ENCODE measurements at places on chromosomes 7 and 10.

DNA sequence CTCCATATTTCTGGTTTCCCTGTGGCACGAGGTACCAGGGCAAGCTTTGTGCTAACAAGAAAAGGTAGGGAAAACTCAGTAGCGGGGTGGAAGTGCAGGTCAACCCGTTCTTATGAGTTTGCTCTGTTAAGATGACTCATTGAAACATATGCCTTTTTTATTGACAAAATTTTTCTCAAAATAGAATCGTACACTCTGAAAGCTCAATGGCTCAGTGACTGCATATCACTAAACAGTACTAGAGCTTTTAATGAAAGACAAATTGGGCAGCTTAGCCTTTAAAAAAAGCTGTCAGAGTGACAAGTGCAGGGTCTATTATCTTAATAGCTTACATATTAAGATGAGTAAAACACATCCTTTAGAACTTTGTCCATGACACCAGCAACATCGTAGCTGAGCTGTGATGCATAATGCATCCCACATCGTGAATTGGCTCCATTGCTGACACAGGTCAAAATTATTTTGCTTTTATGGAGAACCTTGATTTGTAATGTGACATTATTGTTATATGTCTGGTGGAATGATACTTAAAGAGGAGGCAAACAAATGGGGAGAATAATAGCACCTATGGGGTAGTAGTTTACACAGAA lies 264.4 kb downstream of the ETV1 start:
- DNase-seq, result no peak

DNA sequence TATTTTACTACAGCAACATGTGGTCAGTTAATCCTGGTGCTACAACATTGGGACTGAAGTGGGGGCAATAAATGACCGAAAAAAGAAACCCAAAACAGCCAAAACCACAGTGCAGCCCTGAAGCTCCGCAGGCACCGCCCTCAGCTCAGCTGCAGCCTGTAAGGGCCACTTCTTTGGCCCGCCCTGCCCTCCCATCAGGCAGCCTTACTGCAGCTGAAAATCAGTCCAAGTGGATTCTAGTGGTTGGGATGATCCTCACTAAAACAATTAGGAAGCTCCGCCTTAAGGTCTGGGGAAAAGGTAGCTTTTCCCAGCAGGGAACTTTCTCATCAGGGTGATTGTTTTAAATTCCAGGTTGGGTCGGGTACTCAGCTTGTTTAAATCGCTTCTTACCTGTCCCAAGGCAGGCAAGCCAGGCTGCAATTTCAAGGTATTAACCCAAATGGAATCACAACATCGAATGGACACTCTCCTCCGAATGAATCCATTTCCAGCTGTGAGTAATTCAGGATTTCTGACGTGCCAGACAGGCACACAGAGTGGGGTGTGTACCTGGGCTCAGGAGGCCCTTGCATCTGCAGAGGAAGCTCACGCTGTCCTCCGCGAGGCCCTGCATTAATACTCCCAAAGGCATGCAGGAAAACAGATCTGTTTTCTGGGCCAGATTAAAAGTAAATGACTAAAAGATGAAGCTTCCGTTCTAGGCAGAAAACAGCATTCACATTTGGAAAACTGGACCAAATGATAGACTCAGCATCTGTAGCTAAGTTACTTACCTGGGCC lies 104.3 kb downstream of the CREB5 start:
- DNase-seq, result no peak

DNA sequence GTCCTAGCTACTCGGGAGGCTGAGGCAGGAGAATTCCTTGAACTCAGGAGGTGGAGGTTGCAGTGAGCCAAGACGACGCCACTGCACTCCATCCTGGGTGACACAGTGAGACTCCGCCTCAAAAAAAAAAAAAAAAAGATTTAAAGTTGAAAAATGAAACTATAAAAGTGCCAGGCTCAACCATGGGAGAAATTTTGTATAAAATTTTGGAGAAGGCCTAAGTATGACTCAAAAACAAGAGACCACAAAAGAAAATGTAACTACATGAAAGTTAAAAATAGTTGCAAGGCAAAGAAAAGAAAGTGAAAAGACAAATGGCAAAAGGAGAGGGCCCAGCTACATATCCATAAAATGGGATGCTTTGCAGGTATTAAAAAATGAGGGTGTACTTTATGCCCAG lies 104.1 kb downstream of the ARHGAP22 start:
- no peak for DNase-seq

- DNase-seq, result no peak
Measured at GRCh38 chr10:77087366-77087765, 550.2 kb downstream of the KCNMA1 start.

GRCh38 chr7:1210321-1210978 lies 22.2 kb upstream of the UNCX start:
- no peak for DNase-seq

- DNase-seq, result no peak
Measured at GRCh38 chr10:6926971-6927370, 346.9 kb upstream of the PRKCQ start.

DNA sequence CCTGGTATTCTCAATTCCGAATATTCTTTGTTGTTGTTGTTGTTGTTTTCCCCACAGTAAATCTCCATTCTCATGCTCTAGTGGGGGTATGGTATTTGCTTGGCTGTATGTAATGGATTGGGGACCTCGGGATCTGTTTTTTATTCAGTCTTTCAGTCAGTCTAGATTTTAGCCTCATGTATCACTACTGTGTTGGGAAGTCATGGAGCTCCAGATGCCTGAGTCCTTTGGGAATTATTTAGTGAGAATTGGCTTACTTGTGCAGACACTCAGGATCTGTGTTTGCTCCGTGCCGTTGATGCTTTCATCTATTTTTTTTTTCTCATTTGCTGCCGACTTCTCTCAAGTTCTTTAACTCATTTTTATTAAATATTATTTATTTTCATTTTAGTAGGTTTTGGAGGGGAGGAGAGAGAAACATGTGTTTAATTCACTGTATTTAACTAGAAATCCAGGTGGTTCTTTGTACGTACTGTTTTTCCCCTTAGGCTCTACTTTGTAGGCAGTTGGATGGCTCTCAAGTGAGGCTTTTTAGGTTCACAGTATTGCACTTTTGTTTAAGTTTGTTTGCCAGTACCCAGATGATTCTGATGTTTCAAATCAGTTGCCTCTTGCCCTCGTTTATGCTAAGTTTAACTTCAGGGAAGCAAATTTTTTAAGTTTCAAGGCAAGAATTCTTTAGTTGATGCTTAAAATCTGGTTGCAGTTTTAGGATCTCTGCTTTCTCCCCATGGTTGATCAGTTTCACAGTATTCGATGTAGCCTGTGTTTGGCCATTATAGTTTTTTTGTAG lies 36.9 kb downstream of the ZNRF2 start:
- no peak for DNase-seq

DNA sequence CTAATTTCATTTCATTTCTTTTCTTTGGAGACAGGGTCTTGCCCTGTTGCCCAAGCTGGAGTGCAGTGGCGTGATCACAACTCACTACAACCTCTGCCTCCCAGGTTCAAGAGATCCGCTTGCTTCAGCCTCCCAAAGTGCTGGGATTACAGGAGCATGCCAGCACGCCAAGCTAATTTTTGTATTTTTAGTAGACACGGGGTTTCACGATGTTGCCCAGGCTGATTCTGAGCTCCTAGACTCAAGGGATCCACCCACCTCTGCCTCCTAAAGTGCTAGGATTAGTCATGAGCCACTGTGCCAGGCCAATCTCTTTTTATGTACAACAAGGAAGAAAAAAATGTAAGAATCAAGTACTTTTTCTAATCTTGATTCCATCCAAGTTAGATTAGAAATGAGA lies 10.7 kb upstream of the KMT2E start:
- no peak for DNase-seq

DNA sequence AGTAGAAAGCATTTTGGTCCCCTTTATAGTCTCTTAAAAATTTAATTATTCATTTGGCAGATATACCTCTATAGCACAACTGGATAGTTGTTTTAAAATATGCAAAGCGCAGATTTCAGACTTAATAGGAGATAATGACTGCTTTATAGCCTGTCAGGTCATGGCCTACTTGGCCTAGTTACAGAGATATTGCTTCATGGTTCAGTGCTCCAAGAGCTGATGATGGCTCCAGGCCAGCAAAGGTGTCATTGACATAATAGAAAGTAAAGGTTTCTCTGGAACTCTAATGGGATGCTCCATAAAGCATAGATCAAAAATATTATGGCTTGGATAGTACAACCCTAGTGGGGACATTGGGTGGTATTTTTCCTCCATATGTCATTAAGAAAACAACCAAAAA lies 285.7 kb downstream of the NXPH1 start:
- no peak for DNase-seq

DNA sequence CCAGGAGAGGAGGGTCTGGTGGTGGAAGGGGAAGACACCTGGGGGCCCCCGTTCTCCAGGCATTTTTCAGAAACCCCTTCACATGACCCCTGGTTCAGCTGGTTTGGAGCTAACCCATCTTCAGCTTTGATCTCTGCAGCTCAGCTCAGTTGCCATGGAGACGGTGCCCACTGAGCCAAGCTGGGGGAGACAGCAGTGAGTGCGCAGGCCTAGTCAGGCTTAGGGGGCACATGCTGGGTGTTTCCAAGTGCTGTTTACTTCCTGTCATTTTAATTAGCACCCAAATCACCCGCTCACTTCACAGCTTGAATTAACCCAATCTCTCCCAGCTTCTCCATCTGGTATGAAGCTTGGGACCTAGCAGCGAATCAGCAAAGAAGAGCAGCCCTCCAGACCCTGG lies 9.0 kb downstream of the SPOCK2 start:
- no peak for DNase-seq

GRCh38 chr7:46633200-46633599 lies 712.1 kb upstream of the IGFBP3 start:
- DNase-seq, result no peak

GRCh38 chr10:119609516-119609915 lies 12.8 kb upstream of the TIAL1 start:
- no peak for DNase-seq

- DNase-seq, result no peak
Measured at GRCh38 chr7:132464740-132465139, 111.5 kb downstream of the PLXNA4 start.

DNA sequence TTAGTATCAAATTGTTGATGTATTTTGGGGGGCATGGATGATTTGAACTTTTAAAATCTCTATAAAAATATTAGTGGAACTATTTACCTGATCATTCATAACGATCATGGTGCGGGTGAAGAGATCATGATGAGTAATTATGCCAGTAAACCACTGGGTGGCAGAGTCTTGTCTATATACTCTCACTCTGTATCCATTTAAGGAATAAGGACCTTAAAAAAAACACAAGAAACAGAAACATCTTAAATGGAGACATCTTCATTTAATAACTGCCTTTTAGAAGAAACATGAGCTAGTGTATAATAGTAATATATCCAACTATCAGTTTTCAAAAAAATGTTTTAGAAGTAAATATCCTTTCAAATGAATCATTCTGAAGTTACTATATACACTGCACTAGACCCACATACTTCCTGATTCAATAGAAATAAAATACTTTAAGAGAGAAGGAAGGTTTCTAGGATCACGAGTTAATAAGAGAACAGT lies 84.0 kb downstream of the NRBF2 start:
- no peak for DNase-seq

DNA sequence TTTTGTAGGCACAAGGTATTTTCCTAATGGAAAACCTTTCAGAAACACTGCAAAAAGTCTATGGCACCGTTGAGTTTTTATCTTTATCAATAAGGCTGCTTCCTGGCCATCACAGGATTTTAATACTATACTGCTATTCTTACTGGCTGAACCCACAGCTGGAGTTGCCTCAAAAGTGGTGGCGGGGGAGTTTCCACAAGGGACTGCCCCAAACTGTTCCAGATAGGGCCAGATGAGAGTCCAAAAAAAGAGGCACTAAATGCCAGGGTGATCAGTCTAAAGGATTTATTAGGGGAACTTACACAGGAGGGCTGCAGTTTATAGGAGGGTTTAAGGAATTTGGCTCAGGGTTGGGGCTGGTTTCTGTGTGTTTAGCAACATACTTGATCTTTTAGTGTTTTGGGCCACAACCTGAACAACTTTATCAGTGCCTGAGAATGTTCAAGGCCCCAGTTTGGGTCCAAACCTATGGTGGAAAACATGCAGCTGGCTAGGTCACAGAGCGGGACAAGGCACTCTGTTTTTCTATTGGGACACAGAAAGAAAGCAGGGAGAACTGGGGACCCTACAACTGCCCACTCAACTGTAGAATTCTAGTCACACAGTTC lies 41.4 kb downstream of the STAM start:
- no peak for DNase-seq

DNA sequence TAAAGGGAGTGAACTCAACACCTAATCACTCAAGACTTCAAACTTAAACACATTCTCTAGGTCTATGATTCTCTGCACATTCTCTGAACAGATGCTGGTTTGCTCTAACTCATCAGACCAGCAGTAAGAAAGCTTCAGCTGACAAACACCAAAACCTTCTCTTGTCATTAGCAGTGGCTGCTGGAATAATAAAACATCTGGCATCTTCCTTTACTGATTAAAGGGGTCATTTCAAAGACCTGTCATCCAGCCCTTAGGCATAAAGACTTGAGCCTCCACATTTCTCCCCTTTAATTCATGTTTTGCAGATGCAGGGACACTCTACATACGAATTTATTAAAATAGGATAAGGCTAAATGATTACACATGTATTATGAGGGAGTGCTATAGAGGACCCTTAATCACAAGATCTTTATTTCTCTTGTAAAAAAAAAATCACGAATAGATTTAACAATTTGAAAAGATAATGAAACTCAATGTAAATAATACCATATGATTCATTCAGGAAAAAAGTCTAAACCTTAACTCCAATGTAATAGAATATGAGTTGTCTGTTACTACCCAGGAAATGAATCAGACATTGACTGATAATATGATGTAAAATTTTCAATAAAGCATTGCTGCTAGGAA lies 152.4 kb upstream of the GNAI1 start:
- DNase-seq, result no peak

GRCh38 chr10:96395931-96396877 lies 37.4 kb upstream of the OPALIN start:
- DNase-seq, result peak; percentile 34

- no peak for DNase-seq
Measured at GRCh38 chr10:67935223-67935622, 50.8 kb downstream of the SIRT1 start.

- no peak for DNase-seq
Measured at GRCh38 chr7:158094046-158094445, 493.6 kb downstream of the PTPRN2 start.

DNA sequence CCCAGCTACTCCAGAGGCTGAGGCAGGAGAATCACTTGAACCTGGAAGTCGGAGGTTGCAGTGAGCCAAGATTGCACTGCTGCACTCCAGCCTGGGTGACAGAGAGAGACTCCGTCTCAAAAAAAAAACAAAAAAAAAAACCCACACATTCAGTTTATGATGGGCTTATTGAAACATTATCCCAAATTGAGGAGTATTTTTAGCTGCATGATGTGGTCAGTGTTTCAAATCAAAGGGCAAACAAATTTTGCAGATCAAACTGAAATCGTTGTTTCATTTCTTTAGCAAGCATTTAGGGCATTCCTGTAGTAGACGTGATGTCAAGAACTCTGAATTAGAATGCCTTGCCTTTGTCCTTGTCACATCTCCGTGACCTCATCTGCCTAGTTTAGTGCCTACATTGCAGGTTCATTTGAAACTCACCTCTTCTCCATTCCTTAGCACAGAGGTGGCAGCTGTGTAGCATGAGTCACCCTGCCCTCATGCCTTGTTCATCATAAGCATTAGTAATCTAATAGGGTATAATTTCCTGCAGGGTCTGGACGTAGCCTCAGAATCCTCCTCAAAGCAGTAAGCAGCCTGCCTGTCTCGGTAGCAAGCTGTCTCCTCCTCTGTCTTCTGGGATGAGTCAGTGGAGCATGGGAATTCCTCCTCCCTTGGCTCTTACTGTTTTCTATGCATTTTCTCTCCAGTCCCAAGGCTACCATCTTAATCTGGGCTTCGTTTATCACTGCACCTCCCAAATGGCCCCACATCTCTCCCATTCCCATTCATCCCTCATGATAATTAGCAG lies 73.8 kb downstream of the CUL1 start:
- peak; percentile 17 for DNase-seq

- no peak for DNase-seq
Measured at GRCh38 chr7:48350515-48350914, 179.3 kb downstream of the ABCA13 start.
